ENCODE measurements at places on chromosomes 5 and 9.

DNA sequence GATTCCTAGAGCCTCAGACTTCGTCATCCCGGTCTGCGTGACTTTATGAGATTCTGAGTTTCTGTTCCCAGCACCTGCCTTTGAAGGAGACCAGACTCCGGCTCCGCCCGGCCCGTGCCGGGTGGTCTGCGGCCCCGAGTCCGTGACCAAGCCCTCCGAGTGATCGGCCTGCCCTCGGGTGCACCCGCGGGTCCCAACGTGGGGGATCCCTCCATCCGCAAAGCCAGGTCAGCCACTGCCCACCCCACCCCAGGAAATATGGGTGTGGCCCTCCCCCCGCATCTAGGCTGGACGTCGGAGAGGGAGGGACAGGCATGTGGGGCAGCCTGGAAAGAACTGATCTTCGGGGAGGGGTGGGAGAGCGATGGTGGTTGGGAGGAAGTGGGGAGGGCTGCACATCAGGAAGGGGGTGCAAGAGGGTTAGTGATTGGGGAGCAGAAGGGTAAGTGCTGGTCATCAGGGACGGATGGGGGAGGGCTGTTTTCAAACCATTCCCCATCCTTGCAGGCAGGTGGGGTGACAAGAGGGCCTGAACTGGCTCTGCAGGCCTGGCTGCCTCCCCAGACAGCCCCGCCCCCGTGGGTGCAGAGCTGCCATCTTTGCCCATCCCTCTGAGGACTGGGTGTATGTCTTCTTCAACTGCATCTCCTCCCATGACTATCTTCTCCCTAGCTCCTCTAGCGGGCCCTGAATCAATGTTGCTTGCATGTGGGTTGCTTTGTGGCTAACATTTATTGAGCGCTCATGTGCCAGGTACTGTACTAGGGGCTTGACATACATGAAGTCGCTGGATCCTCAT lies 747 bp downstream of the LRSAM1 start:
- DNase-seq: peak; percentile 60

- no peak for DNase-seq
Measured at GRCh38 chr5:12910641-12911040, 1006.4 kb upstream of the CTNND2 start.

GRCh38 chr9:103802068-103802467 lies 292.0 kb upstream of the SMC2 start:
- no peak for DNase-seq

DNA sequence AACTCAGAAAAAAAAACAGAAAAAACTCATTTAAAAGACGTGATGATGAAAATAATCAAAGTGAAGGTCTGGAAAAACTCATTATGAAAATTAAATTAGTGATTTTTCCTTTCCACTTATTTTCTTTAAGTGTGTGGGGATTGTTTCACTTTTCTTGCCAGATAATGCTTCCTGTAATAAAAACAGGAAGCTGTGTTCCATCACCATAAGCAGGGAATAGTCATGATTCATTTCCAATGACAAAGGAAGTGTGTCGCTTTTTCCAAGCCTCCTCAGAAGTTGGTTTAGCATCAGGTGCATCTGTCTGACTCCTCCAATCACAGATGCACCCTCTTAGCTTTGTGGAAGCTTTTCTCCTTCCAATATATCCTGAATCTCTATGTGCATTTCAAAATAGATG lies 2068.7 kb downstream of the MAT2B start:
- no peak for DNase-seq

- no peak for DNase-seq
Measured at GRCh38 chr9:69175486-69175885, 1.4 kb downstream of the TJP2 start.

GRCh38 chr5:175697846-175698245 lies 40.0 kb downstream of the HRH2 start:
- no peak for DNase-seq

DNA sequence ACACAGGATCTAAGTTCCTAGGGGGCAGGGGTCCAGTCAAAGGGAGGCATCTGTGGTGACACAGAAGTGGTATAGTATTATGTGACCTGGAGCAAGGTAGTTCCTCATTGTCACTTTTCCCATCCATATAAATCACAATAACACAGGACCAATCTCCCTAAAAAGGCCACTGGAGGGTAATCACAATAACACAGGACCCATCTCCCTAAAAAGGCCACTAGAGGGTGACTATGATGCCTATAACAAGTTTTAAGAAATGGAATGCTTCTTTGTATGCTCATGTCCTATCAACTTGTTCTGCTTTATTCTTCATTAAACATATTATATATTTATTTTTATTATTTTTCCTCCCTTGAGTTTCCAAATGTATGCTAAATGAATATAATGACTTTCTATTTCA lies 254.6 kb downstream of the ASTN2 start:
- DNase-seq: peak; percentile 43

DNA sequence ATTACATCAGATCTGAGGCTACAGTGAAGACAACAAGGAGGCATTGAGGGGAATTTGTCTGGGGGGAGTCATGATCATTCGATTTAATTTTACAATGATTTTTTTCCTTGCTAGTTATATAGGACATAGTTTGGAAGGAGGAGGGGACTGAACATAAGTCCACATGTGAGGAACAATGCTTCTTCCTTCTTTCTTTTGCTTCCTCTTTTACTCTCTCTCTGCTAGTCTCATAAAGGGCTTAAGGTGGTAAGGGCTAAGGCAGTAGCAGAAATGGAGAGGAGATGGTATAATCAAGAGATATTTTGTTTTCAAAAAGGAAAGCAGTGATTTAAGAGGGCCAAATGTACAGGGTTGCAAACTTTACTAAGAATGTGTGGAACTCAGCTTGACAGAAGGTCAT lies 64.3 kb downstream of the GRIN3A start:
- DNase-seq: no peak

DNA sequence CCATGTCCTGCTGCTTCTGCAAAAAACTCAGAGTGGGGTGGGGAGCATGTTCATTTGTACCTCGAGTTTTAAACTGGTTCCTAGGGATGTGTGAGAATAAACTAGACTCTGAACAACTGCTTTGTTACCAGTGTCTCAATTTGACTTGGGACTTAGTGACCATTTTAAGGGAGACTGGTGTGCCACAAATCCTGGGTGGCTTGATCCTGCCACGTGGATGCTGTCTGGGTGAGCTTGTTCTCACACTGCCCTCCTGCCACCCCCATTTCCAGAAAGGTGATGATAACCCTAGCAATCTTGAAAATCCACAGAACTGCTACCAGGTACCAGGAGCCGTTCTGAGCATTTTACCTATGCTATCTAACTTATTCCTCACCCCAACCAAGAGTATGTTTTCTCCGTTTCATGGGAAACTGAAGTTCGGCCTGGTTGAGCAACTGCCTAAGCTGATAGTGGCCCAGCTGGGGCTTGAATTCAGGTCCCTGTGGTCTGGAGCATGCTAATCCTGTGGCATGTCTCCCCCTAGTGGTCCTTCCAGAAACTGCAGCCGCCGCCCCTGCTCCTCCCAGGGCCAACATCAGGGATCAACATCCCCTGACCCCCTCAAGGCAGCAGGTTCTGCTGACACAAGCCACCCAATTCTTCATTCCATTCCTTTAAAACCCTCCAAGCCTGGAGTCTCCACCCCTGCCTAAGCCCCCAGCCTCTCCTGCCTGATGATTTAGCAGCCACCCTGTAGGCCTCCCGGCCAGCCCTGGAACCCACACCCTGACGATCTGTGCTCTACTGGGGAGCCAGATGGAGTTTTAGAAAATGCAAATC lies 2.8 kb downstream of the IL3 start:
- DNase-seq: peak; percentile 54

DNA sequence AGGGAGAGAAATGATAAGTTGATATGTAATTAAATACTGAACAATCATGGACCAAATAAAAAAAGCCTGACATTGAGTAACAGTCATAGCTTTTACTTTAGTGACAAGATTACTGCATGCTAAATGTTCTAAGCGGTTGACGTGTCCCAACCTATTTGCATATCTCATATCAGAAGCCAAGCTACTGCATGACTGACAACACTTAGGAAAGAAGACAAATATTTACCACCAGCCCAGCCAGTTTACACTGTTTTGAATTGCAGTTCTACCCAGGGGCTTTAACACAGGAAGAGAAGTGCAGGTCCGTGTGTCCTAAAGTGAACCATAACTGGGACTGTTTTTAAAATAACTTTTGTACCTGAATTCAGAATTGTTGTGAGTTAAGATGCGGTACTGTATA lies 219.9 kb downstream of the PRDM9 start:
- no peak for DNase-seq

DNA sequence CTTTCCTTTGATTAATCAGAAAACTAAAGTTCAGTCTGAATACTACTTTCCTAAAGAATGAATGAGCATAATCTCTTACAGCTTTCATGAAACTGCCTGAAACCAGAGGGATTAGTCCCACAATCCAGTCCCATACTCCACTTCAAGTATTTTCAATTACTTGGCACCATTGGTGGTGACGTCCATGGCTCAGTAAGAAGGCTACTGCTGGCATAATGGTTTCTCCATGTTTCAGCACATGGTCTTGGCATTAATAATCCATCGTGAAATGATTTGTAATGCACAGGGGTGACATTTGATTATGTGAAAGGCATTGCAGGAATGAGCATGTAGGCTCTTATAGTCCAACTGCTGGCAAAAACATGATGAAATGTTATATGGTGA lies 23.4 kb downstream of the LIX1 start:
- no peak for DNase-seq

Data from cerebellar cortex (tissue), 1 donor.